NCI-H1417 (cell line): ENCODE measurements at places on chromosomes 2 and 18.

- peak; percentile 85 for DNase-seq
These were observed at the start of gene ST3GAL5 for GRCh38 chr2:85888684-85889626. Gene ST3GAL5 (minus strand): TSS chr2:85888990. CDS start chr2:85888905, 85 bp downstream.

DNA sequence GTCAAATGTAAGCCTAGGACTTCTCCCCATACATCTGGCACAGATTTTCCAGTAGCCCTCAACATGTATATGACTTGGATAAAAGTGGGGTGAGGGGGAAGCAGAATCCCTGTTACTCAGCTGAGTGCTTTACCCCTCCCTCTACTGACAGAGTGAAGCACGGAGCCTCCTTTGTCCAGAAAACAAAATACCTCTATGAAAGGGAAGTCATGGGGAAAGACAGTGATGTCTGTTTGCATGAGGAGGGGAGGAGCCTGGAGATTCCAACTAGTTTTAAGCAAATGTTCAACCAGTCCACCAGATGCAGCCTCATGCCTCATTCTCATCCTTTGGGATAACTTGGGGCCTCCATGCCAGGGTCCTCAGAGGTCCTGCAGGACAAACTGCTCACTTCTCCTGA lies 203.9 kb downstream of the SMAD2 start:
- DNase-seq, result no peak

GRCh38 chr2:160257743-160258491 lies 57.8 kb upstream of the ITGB6 start:
- no peak for DNase-seq

- DNase-seq, result no peak
These were observed 160.6 kb upstream of the CDH20 start for GRCh38 chr18:61172624-61173023.

- DNase-seq, result no peak
These were observed 213.2 kb downstream of the GBX2 start for GRCh38 chr2:235954888-235955480.

GRCh38 chr2:11945139-11946126 lies 199.0 kb downstream of the LPIN1 start:
- no peak for DNase-seq

- DNase-seq, result no peak
These were observed 710.4 kb upstream of the PIK3C3 start for GRCh38 chr18:41244591-41245037.

DNA sequence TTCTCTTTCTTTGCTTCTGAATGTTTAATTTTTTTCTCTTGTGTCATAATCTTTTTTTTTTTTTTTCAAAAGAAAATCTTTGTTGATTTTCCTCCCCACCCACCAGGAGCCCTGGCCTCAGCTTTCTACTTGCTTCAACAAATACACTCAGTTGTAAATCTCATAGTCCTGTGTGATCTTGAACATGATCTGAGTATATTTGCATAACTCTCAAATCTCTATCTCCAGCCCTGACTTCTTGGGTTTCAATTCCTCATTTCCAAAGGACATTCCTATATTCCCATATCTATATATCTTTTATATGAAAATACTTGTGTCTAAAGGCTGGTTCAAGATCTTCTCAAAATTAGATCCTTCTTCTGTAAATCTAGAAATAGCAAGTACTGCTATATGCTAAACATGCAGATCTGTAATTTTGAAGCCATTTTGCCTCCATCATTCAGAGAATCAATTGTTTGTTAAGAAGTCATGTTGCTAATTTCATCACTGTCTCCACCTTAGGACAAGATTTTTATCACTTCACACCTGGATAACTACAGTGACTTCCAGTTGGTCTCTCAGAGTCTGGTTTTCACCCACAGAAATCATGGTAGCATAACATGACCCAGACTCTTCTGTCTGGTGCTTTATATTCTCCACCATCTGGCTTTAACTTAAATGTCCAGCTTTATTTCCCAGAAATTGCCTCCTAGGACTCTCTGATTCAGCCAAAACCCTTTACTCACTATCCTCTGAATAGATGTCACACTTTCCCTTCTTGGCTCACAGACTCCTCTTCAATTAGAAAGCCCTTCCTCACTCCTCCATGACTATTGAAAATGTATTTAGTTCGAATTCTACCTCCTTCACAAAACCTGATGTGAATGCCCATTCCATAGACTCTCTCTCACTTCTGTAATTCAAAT lies 98.1 kb downstream of the ZEB2 start:
- DNase-seq, result no peak

DNA sequence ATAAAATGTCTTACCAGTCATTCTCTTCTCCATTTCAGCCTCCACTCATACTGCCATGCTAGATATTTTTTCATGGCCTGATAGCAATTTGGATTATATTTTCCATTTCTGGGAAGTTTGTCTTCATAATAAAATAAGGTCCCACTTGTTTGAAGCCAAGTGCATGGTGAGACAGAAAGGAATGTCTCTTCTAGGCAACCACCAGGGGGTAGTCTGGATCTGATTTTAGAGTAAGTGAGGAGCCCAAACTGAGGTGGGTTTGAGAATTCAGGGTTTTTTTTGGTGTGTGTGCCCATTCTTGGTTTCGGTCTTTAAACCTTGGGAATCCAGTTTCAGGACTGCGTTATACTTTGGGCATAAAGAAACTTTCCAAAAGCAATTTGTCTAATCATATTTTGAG lies 315.5 kb downstream of the RPRM start:
- peak; percentile 81 for DNase-seq

GRCh38 chr2:10941383-10941782 lies 29.6 kb downstream of the KCNF1 start:
- no peak for DNase-seq

GRCh38 chr2:74507926-74508520 lies 528 bp upstream of the PCGF1 start:
- DNase-seq, result peak; percentile 94

GRCh38 chr2:938181-939005 lies 12.3 kb upstream of the SNTG2 start:
- DNase-seq, result no peak

DNA sequence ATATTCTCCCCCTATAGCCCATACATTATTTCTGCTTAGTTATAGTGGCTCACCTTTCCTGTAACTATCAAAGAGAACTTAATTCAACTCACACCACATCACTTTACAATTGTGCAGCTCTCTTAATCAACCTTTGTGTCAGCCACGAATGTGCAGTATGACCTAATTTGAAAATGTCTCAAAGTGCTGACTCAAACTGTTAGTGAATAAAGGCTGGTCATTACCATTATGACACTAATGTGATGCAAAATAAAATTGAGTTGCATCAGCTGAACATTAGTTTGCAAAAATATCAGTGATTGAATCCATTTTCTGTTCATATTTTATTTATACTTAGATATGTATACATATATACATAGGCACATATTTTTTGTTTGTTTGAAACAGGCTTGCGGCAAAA lies 251.8 kb downstream of the MEIS1 start:
- DNase-seq, result no peak

DNA sequence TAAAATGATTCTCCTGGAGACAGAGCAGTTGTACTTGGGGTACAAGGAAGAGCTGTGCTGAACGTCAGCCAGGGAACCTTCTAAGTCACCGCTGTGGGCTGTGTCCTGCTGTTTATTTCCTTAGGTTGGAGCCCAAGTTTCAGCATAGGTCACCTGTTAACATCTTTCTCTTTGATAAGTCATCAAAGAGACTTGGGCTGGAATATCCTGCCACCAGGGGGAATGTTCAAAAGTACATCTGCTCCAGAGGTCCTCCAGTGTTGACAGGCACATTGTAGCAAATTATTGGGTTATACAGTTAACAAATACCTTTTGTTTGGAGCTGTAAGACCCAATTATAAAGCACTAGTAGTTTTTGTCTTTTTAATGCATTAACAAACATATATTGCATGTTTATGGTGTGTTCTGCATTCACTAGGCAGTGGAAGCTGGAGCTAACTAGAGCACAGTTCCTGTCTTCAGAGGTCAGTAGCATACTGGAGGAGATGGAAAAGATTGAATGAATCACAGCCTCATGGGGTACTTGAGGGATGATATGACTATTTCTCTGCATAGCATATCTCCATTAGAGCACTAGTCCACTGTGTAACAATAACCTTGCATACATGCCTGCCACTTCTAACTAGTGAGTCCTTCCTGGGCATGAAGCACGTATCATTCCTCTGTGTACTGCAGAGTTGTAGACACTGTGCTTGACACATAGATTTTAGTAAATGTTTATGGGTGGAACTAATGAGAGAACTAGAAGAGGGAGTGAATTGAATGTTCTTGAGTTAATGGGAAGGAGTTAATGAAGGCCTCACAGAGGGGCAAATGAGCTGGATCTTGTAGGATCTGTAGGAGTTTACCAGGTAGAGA lies 182.1 kb downstream of the AGAP1 start:
- peak; percentile 48 for DNase-seq

- no peak for DNase-seq
These were observed 49.1 kb downstream of the HDAC4 start for GRCh38 chr2:239351687-239352086.

DNA sequence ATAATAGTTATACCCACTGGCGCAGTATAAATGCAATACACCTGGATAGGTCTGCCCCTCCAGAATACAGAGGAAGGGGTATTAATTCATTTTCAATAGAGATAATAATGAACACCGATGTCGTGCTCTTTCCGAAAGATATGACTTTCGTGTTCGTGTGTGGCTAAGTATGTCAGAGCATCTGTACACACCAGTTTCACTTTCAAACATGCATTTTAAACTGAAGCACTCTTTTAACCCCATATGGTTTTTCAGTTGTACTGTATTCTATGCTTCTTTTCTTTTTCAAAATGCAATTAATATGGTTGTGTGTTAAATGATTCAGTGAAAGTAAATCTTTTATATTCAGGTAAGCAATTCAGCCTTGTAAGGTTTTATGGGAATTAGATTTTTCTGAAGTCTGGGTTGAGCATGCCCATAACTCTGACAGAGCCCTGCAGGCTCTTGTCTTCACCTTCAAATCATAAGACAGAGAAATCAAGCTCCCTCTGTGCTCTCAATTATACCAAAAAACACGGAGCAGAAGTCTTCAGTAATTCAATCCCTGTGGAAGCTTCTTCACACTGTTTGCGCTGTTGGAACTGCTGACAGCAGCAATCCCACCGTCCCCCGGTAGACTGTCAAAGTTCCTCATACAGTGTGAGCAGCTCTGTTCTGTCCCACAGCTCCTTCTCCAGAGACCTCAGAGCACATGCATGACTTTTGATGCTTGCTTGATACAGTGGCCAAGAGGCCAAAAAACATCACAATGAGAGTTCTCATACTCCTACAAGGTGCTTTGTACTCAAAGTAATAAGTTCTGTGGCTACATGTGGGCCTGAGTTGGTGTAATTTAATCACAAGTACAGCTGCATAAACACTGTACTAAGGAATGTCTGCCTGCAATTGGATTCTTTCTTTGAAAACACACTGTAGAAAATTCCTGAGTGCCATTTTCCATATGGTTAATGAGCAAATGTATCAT lies 186.8 kb downstream of the ZNF521 start:
- no peak for DNase-seq

GRCh38 chr2:241834527-241835210 lies 24.0 kb downstream of the PDCD1 start:
- no peak for DNase-seq

GRCh38 chr2:127326289-127326945 lies 32.5 kb upstream of the ERCC3 start:
- no peak for DNase-seq

DNA sequence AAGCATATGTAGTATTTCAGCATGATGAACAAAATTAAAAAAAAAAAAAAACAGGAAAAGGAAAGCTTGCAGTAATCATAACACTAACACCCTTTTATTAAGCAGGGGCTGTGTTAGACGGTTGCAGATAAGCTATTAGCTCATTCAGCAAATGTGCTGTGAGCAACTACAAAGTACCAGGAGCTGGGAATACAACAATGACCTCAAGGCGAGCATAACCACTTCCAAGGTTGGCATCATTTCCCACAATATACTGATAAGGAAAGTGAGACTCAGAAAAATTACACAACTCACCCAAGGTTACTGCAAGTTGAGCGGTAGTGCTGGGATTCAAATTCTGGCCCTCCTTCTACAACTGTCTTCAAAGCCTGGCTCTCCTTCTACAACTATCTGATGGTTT lies 38.2 kb upstream of the ACTR3 start:
- no peak for DNase-seq

- DNase-seq, result no peak
These were observed 66.0 kb upstream of the SCN7A start for GRCh38 chr2:166560022-166560421.

DNA sequence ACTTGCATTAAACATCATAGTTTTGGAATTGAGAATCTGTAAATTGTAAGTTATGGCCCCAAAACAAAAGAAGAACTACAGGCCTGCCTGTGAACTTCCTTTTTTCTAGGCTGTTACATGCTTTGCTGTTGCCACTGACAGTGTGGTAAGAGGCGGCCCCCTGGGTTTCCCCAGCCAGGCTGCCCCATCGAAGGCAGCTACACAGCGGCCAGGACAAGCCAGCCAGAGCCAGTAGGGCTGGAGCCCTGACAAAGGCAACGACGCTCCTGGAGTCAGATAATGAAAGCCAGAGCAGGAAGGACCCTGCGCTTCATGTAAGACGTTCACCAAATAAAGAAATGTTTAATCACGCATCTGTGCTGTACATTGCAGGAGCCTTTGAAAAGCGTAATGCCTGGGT lies 55.0 kb downstream of the ANKRD44 start:
- DNase-seq, result no peak

DNA sequence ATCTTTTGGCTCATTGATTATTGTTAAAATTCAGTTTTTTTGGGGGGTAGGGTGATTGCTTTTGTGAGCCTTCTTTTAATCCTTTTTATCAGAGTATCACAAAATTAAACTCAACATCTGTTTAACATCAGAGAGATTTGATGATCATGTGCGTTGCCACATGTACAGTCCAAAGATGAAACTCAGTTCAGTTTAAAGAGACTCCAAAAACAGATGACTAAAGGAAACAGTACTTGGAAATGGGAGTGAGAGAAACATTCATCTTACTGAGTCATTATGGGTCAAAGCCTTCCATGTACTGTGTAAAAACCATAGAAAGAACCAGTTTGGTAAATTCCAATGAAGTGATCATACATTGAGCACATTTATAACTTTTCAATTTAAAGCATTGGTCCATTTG lies 53.0 kb downstream of the LYPD6 start:
- no peak for DNase-seq

GRCh38 chr2:15733867-15734673 lies 142.4 kb downstream of the DDX1 start:
- DNase-seq, result no peak

DNA sequence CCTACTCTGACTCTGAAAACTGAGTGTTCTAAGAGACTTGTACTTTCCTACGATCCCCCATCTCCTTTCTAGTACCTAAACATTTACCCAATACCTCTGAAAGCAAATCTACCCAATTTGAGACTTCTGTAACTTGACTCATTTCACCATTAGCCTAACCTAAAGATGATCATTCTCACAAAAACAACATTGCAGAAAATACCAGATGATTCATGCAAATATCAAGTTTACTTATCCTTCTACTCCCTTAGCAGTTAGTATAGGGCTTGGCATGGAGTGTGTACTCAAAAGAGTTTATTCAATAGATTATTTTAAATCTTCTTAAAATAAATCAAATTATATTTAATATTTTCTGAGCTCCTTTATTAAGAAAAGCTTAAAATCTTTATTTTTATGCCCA lies 89.6 kb downstream of the NR4A2 start:
- no peak for DNase-seq

GRCh38 chr2:34261701-34262100 lies 662.6 kb upstream of the FAM98A start:
- DNase-seq, result no peak
